ENCODE measurements at places on chromosomes 3 and 15.

DNA sequence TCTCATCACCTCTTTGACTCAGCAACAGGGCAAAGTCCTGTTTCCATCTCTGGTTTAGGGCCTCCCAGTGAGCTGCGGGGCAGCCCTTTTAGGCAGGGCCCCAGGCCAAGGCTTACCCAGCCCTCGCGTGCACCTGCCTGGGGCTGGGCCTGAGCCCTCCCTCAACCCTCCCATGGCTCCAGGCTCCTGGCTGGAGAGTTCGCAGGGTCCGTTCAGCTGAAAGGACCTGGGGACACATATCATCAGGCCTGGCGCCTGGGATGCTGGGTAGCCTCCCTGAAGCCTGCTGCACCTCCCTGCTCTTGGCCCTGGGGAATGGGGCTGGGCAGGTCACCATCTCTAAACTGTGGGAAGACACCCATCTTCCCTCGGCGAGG is 29.7 kb downstream of the HDAC11 start:
- no peak for DNase-seq
- no peak overlapping the region for H3K27ac ChIP-seq
- no peaks in the 10 kb centered on the region for H3K27me3 ChIP-seq

GRCh38 chr3:536417-536813 is 339.9 kb downstream of the CHL1 start:
- H3K4me3 ChIP-seq: no peak overlapping the region
- no peaks in the 10 kb centered on the region for H3K36me3 ChIP-seq
- H3K27me3 ChIP-seq: no peaks in the 10 kb centered on the region
- DNase-seq: no peak

- no peaks in the 10 kb centered on the region for H3K4me1 ChIP-seq
- peaks cover 2% of the 10 kb centered on the region for H3K36me3 ChIP-seq
- H3K4me3 ChIP-seq: no peak overlapping the region
- no peaks in the 10 kb centered on the region for H3K27me3 ChIP-seq
These were observed 750.0 kb downstream of the ZPLD1 start for GRCh38 chr3:103184772-103185171.

DNA sequence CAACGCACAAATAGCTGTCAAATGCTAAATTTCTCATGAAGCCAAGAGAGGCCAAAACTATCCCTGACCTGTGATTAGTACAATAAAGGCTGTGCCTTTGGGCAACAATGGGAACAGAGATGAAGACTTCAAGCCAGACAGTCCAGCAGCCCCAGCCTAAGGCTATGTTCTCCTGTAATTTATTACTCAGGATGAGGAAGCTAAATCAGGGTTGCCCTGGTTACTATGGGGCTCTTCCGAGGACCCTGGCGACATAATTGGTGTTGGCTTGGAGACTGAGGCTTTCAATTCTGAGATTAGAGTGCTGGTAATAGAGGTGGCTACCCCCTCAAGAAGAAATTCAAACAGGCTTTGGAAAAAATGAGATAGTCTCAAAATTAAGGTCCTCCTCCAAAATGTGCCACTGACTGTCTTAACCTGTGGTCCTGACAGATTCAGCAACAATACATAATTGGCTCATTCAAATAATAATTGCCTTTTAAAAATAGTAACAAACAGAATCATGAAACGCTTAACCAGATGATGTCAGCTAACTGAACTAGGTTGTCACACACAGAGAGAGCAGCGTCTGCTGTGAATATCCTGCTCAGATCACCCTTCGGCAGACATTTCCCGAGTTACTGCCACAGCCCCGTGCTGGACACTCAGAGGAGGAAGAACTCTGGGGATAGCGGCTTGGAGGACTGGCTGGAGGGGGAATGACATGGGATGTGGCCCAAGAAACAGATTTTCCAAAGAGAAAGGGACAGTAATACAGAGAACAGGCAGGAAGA is 43.0 kb downstream of the NSMCE3 start:
- H3K4me1 ChIP-seq: peaks cover 21% of the 10 kb centered on the region
- H3K27me3 ChIP-seq: no peaks in the 10 kb centered on the region
- H3K27ac ChIP-seq: peak overlapping the region; percentile 65

GRCh38 chr3:186530415-186530814 is 13.8 kb downstream of the CRYGS start:
- no peak overlapping the region for H3K4me3 ChIP-seq
- H3K36me3 ChIP-seq: no peaks in the 10 kb centered on the region
- peaks cover 32% of the 10 kb centered on the region for H3K4me1 ChIP-seq
- H3K27ac ChIP-seq: no peak overlapping the region
- no peak for DNase-seq

GRCh38 chr15:56821721-56822425 is 88.6 kb upstream of the ZNF280D start:
- DNase-seq: peak; percentile 29
- no peaks in the 10 kb centered on the region for H3K27me3 ChIP-seq
- peak overlapping the region; percentile 36 for H3K27ac ChIP-seq
- no peak overlapping the region for H3K4me3 ChIP-seq
- H3K36me3 ChIP-seq: no peaks in the 10 kb centered on the region

- peaks cover 6% of the 10 kb centered on the region for H3K36me3 ChIP-seq
- peak; percentile 62 for DNase-seq
- no peak overlapping the region for H3K27ac ChIP-seq
- no peaks in the 10 kb centered on the region for H3K4me1 ChIP-seq
These were observed 17.2 kb upstream of the TIMP4 start for GRCh38 chr3:12175844-12176453.

- DNase-seq: no peak
- H3K27me3 ChIP-seq: no peaks in the 10 kb centered on the region
- H3K4me1 ChIP-seq: peaks cover 4% of the 10 kb centered on the region
- H3K36me3 ChIP-seq: peaks cover 18% of the 10 kb centered on the region
- H3K27ac ChIP-seq: peak overlapping the region; percentile 9
- no peak overlapping the region for H3K4me3 ChIP-seq
These were observed 29.9 kb downstream of the SLC49A4 start for GRCh38 chr3:122824465-122825381.

DNA sequence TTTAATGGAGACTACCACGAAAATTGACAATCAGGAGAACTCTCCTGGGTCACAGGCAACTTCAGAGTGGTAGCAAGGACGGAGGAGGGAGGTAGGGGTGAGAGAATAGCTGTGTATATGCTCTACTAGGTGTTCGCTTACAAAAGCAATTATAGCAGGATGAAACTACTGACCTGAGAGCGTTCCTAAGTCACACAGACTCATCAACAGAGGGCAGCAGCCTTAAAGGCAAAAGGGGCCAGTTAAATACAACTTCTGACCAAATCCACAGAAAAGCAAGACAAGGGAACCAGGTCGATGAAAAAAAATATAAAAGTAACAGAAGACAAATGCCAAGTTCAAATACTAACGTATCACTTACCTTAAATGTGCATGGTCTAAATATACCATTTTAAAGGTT is 894.6 kb downstream of the PLOD2 start:
- H3K36me3 ChIP-seq: no peaks in the 10 kb centered on the region
- H3K4me3 ChIP-seq: no peak overlapping the region
- no peaks in the 10 kb centered on the region for H3K27me3 ChIP-seq
- no peak for DNase-seq
- H3K4me1 ChIP-seq: no peaks in the 10 kb centered on the region
- no peak overlapping the region for H3K27ac ChIP-seq

- no peaks in the 10 kb centered on the region for H3K36me3 ChIP-seq
- no peak overlapping the region for H3K27ac ChIP-seq
- H3K27me3 ChIP-seq: peaks cover 67% of the 10 kb centered on the region
- H3K4me3 ChIP-seq: peak overlapping the region; percentile 77
- no peaks in the 10 kb centered on the region for H3K4me1 ChIP-seq
These were observed 4.3 kb downstream of the PTH1R start for GRCh38 chr3:46881596-46882376.

GRCh38 chr3:122519693-122520092 is 5.0 kb upstream of the KPNA1 start:
- H3K4me1 ChIP-seq: peaks cover 4% of the 10 kb centered on the region
- no peak overlapping the region for H3K27ac ChIP-seq
- peaks cover 12% of the 10 kb centered on the region for H3K27me3 ChIP-seq
- H3K36me3 ChIP-seq: no peaks in the 10 kb centered on the region
- H3K4me3 ChIP-seq: no peak overlapping the region

GRCh38 chr3:170414202-170414663 is 4.4 kb upstream of the CLDN11 start:
- H3K36me3 ChIP-seq: no peaks in the 10 kb centered on the region
- H3K4me1 ChIP-seq: peaks cover 9% of the 10 kb centered on the region
- H3K27me3 ChIP-seq: peaks cover 21% of the 10 kb centered on the region

GRCh38 chr3:37554364-37554763 is 307.3 kb upstream of the CTDSPL start:
- no peak overlapping the region for H3K4me3 ChIP-seq
- H3K4me1 ChIP-seq: peaks cover 24% of the 10 kb centered on the region
- no peak overlapping the region for H3K27ac ChIP-seq

DNA sequence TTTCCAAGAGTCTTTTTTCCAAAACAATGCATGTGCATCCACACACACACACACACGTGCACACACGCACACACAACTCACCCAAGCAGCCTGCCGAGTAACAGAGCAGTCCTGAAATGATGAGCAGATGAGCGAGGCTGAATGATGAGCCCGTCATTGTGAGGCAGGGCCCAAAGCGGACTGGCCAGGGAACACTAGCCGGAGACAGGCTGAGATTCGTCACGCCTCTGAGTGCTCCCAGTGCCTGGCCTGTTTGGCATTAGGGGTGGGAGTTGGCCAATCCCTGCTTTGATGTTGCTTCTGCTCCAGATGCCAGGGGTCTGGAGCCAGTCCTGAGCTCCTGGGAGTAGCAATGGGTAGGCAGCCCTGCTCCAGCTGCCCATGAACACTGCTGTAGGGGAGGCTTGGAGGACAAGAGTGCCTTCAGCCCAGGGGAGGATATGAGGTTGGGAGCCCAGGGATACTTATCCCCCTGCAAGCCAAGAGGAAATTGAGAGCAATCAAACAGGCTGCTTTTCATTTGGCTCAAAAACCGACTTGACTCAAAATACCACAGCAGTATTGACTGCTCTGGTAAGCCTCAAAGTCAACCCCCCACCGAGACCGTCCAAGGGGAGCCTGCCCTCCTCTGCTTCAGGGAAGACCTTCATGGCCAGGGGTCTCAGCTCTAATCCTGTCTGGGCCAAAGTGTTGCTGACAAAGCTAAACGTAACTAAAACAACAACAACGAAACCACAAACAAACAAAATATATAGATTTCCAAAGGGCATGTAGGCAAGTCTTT is 22.9 kb downstream of the COLQ start:
- no peak overlapping the region for H3K4me3 ChIP-seq
- no peak for DNase-seq
- no peaks in the 10 kb centered on the region for H3K27me3 ChIP-seq
- H3K36me3 ChIP-seq: no peaks in the 10 kb centered on the region

DNA sequence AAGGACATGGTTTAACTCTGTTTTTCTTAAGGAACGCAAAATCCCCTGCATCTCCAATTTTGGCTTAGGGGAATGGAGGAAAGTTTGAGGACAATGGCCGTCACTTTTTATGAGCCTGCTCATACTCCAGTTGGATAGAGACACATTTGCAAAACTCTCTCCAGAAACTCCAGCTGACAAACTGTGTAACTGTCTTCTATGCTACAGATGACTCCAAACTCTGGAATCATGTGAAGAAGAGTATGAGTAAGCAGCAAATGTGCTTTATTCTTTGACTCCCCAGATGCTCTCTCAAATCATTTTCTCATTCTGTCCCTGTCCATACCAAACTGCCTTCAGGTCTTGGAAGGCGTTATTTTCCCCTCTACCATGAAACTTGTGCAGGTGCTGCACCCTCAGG is 226.5 kb upstream of the GPR149 start:
- no peaks in the 10 kb centered on the region for H3K27me3 ChIP-seq
- DNase-seq: no peak
- H3K36me3 ChIP-seq: no peaks in the 10 kb centered on the region
- no peaks in the 10 kb centered on the region for H3K4me1 ChIP-seq
- H3K27ac ChIP-seq: no peak overlapping the region
- H3K4me3 ChIP-seq: no peak overlapping the region

DNA sequence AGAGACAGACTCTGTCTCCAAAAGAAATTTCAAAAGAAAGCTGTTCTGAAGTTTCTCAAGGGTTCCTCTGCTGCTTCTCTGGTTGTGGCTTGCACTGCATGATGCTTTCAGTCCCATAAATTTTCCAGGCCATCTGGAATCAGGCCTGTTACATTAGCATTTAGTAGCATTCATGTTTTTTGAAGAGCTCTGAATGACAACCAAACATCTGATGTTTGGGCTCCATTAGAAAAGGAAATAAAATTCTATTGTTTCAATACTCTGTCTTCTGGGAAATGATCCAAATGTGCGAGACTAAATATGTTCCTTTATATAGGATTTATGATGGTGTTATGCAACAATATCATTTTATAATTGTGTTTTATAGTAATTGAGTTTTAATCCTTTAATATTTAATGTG is 455.8 kb downstream of the GABRG3 start:
- no peak overlapping the region for H3K27ac ChIP-seq
- no peaks in the 10 kb centered on the region for H3K27me3 ChIP-seq
- H3K36me3 ChIP-seq: no peaks in the 10 kb centered on the region
- H3K4me1 ChIP-seq: no peaks in the 10 kb centered on the region
- DNase-seq: no peak

DNA sequence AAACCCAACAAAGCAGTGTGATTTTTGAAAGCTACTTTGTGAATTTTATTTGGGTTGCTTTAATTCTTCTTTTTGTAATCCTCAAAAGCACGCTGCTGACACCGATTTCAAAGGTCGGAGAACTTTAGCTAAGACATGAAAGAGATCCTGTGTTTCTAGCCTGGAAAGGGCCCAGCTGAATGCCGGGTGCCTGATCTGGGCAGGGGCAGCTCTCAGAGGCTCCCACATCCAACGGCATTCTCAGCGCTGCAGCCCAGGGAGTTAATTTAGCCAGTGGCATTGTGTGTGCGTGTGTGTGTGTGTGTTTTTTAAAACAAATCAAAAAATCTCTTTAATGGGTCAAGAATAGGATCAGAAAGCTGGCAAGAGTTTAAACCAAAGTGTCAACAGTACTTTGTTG is 6.6 kb downstream of the RBP1 start:
- peaks cover 93% of the 10 kb centered on the region for H3K27me3 ChIP-seq
- DNase-seq: no peak
- H3K4me1 ChIP-seq: peaks cover 53% of the 10 kb centered on the region
- H3K27ac ChIP-seq: peak overlapping the region; percentile 0
- H3K36me3 ChIP-seq: no peaks in the 10 kb centered on the region

DNA sequence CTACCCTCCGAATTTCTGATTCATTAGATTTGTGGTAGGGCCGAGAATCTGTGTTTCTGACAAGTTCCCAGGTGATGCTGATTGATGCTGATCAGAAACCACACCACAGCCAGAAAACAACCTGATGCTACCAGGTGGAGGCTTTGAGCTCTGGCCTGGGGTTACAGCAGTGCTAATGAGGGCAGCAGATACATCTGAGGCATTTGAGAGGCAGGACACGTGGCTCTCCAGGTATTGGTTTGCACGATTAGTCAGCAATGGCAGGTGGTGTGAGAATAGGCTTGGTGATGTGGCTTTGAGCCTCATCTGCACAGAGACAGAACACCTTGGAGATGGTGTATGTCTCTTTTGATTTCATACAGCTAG is 78.8 kb upstream of the THBS1 start:
- H3K4me1 ChIP-seq: no peaks in the 10 kb centered on the region
- H3K27me3 ChIP-seq: no peaks in the 10 kb centered on the region
- DNase-seq: no peak

- peak overlapping the region; percentile 66 for H3K4me3 ChIP-seq
- peaks cover 16% of the 10 kb centered on the region for H3K36me3 ChIP-seq
- peaks cover 12% of the 10 kb centered on the region for H3K4me1 ChIP-seq
- DNase-seq: no peak
These were observed 11.2 kb downstream of the RPL32 start for GRCh38 chr3:12829886-12830784.
